ENCODE measurements at places on chromosomes 16 and 17. TPM values are rescaled to one million over a fixed set of nuclear protein-coding genes. Genes with fewer than 3 reads are reported as not detected.

- peaks cover 45% of the 10 kb centered on the region for H3K4me1 ChIP-seq
- H3K4me3 ChIP-seq = no peak overlapping the region
- no peaks in the 10 kb centered on the region for H3K27me3 ChIP-seq
Observed at GRCh38 chr17:1078831-1079561, 82.1 kb downstream of the TIMM22 start.

GRCh38 chr17:61150686-61151299 lies 248.8 kb upstream of the TBX2 start:
- no peak for DNase-seq
- H3K36me3 ChIP-seq = no peaks in the 10 kb centered on the region
- no peaks in the 10 kb centered on the region for H3K27me3 ChIP-seq
- H3K27ac ChIP-seq = no peak overlapping the region
- H3K4me3 ChIP-seq = no peak overlapping the region
- H3K4me1 ChIP-seq = no peaks in the 10 kb centered on the region

Gene CTRB2
- total RNA-seq = 0.43 TPM

- DNase-seq = no peak
- peaks cover 12% of the 10 kb centered on the region for H3K4me1 ChIP-seq
- H3K27me3 ChIP-seq = no peaks in the 10 kb centered on the region
- no peaks in the 10 kb centered on the region for H3K36me3 ChIP-seq
- H3K27ac ChIP-seq = no peak overlapping the region
Observed at GRCh38 chr17:20927308-20927977, 115.4 kb downstream of the USP22 start.

- H3K27me3 ChIP-seq = no peaks in the 10 kb centered on the region
- H3K36me3 ChIP-seq = no peaks in the 10 kb centered on the region
- H3K4me3 ChIP-seq = peak overlapping the region; percentile 48
Observed at GRCh38 chr17:21253646-21254441, 634 bp upstream of the NATD1 start.

DNA sequence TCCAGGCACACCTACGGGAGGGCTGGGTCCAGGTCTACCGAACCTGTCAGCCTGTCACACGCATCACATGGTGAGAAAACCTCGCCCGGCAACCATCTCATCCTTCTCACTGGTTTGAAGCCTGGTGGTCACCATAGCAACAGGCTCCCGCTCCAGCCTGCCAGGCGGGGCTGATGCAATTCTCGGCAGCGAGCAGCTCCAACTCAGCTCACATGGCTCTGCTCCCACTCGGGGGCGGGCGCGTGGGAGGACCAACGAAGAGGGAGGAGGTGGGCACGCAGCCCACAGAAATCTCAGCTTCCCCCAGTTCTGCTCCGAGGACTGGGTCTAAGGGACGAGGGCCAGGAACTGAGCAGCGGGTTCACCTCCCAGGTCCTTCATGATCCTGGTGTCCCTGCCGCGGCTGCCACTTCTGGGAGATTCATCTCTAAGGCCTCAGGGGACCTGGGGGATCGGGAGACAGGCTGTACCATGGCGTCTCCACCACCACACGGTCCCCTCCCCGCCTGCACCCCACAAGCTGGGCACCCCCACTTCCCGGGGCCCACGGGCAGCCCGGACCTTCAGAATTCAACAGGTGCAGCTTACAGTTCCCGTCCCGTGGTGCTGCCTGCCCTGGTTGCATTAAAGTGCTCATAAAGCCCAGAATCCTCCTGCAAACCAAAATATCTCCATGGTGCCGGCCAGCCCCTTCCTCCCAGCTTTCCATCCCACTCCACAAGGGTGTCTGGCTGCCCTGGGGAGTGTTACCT lies 25.8 kb downstream of the ABR start:
- H3K27me3 ChIP-seq = no peaks in the 10 kb centered on the region
- H3K27ac ChIP-seq = no peak overlapping the region
- no peak overlapping the region for H3K4me3 ChIP-seq
- H3K36me3 ChIP-seq = no peaks in the 10 kb centered on the region
- DNase-seq = peak; percentile 58
- H3K4me1 ChIP-seq = peaks cover 3% of the 10 kb centered on the region

DNA sequence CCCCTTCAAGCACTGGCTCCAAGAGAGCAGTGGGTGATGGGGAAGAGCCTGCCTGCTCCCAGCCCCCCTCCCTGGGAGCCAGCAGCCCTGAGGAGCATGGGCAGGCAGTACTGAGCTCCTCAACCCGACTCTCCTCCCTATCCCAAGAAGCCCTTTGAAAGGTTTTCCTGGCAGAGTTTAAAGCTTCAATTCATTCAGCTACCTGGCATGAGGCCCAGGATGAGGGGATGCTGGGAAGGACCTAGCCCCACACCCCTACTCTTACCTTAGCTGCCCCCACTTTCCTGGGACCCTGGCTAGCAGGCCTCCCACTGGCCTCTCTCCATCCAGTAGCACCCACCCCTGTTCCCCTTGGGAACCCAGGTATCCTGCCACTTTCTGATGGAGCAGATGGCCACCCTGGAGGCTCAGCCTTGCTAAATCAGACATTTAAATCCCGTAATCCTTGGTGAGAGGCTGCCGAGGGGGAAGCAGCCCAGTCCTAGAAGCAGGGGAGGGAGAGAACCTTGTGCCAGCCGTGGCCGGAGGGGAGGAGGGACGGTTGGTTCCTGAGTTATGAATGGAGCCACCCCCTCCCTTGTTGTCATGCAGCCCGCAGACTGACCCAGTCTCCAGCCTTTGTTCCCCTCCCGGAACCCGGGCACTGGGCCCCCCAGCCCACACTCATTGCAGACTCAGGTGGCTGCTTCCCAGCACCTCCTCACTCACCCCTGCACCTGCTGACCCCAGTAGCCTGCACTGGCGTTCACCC lies 17.1 kb downstream of the ATP1B2 start:
- H3K27me3 ChIP-seq = no peaks in the 10 kb centered on the region
- no peak overlapping the region for H3K27ac ChIP-seq
- peaks cover 13% of the 10 kb centered on the region for H3K36me3 ChIP-seq

Gene IRX3
- total RNA-seq = 0.75 TPM

Gene KRTAP17-1
- not detected for total RNA-seq

Gene MYH2
- total RNA-seq = 0.02 TPM

DNA sequence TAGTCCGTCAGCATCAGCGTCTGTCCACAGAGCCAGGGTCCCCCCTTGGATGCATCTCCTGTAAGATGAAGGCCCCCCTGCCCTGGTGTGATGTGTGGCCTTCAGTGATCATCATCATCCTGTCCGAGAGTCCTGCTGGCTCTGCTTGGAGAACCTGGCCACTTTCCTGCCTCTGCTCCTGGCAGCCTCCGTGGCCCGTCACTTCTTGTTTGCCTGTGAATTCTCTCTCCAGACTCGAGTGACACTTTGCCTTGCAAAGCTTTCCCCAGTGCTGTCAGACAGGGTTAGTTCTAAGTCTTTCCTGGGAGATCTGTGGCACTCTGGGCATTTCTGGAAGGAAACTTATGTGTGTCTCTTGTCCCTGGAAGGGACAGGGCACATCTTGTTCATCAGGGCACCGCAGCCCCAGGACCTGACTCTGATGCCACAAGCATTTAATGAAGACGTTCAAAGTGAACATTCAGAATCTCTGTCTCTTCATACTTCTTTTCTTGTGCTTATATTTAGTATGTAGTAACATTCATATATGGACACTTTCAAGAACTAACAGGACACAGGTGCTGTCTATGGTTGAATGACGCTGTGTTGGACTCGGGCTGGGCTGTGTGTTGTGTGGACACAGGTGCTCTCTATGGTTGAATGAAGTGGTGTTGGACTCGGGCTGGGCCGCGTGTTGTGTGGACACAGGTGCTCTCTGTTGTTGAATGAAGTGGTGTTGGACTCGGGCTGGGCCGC lies 68.5 kb downstream of the RPTOR start:
- H3K4me3 ChIP-seq = no peak overlapping the region
- H3K27me3 ChIP-seq = no peaks in the 10 kb centered on the region
- H3K36me3 ChIP-seq = no peaks in the 10 kb centered on the region
- H3K27ac ChIP-seq = no peak overlapping the region

Gene NGFR
- 0.64 TPM for total RNA-seq

DNA sequence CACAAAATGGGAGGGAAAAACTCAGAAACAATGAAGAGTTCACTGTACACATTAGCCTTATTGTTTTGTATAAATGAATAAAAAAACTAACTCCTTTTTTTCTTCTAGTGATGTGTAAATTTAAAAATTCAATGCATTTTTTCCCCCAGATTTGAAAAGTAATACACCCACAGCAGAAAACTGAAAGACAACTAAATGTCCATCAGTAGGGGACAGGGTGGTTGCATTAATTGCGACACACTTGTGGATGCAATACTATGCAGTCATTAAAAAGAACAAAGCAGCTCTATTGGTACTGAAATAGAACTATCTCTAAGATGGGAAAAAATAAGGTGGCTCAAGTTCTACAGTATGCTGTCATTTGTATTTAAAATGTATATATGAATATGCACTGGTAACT lies 13.7 kb upstream of the WIPI1 start:
- no peak for DNase-seq
- H3K4me3 ChIP-seq = no peak overlapping the region
- H3K36me3 ChIP-seq = no peaks in the 10 kb centered on the region
- peaks cover 2% of the 10 kb centered on the region for H3K27me3 ChIP-seq
- no peak overlapping the region for H3K27ac ChIP-seq

Gene C17orf78
- not detected for total RNA-seq

GRCh38 chr16:88013091-88013609 lies 61.9 kb downstream of the BANP start:
- DNase-seq = no peak
- no peaks in the 10 kb centered on the region for H3K27me3 ChIP-seq
- H3K27ac ChIP-seq = no peak overlapping the region
- H3K36me3 ChIP-seq = no peaks in the 10 kb centered on the region
- H3K4me1 ChIP-seq = peaks cover 22% of the 10 kb centered on the region

DNA sequence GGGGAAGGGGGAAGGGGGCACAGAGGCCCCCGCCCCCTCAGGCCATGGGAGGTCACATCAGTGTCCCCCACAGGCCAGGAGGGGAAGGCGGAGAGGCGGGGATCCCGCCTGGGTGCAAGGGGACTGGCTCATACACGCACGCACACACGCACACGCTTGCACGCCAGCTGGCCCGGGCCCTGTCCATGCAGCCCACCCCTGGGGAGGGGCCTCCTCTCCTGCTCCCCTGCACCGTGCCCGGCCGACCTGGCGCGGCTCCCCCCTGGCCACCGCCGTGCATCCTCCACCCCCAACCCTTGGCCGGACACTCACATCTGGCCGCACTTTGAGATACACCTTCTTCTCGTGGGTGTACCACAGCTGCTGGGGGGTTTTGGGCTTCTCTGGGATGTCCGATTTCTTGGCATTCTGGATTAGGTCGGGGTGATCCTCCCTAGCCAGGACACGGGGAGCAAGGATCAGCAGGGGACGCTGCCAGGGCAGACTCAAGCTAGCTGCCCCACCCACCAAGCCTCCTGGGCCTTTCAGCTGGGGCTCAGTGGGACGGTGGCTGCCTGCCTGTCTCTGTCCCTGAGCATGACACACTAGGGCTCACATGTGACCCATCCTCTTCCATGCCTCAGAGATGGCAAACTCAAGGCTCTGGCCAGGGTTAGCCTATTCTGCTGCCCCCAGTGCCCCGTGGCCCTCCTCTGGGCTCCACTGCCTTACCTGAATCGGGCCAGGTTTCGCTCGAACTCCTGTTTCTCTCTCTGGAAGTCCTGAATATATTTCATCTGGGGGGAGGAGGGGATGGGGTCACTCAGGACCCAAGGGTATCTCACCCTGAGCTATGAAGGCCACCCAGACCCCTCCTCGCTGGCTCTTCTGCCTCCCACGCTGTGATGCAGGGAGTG lies 6.7 kb downstream of the UBTF start:
- H3K36me3 ChIP-seq = peaks cover 42% of the 10 kb centered on the region
- H3K27ac ChIP-seq = no peak overlapping the region
- H3K4me1 ChIP-seq = peaks cover 25% of the 10 kb centered on the region

GRCh38 chr16:50498431-50499155 lies 49.6 kb upstream of the NKD1 start:
- no peak overlapping the region for H3K4me3 ChIP-seq
- H3K27me3 ChIP-seq = no peaks in the 10 kb centered on the region
- H3K27ac ChIP-seq = no peak overlapping the region
- H3K36me3 ChIP-seq = no peaks in the 10 kb centered on the region

DNA sequence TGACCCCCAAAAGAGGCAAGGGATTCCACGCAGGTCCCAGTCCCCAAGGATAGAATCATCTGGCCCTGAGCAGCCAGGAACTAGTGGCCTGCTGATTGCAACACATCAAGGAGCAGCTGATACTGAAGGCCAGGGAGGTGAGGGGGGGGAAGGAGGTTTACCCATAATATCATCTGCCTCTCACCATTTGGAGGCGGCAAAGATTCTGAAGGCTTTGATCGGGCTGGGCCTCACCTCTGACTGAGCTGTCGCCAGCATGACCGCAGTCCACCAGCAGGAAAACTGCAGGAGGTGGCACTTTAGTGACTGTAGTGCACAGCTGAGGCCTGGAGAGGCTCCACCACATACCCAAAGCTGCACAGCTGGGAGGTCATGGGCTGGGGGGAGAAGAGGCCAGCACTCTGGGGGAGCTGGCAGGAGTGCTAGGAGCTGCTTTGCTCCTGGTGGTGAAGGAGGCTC lies 20.5 kb upstream of the ITGA3 start:
- H3K4me3 ChIP-seq = no peak overlapping the region
- no peak for DNase-seq
- peaks cover 22% of the 10 kb centered on the region for H3K4me1 ChIP-seq
- H3K36me3 ChIP-seq = no peaks in the 10 kb centered on the region
- no peak overlapping the region for H3K27ac ChIP-seq
- H3K27me3 ChIP-seq = no peaks in the 10 kb centered on the region

DNA sequence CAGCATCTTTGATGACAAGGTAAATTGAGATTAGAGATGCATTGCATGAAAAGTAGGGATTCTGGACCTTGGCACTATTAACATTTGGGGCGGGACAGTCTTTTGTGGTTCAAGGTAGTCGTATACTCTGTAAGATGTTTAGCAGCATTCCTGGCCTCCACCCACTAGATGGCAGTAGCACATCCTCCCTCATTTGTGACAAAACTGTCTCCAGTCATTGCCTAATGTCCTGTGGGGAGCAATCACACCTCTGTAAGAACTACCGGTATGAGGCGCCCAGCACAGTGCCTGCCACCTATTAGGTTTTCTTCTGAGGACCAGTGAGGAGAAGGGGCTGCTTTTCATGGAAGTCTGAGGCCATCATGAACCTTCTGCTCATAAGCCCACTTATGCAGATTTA lies 180.8 kb downstream of the RBFOX1 start:
- H3K27ac ChIP-seq = no peak overlapping the region
- DNase-seq = no peak
- H3K4me1 ChIP-seq = no peaks in the 10 kb centered on the region
- no peak overlapping the region for H3K4me3 ChIP-seq

DNA sequence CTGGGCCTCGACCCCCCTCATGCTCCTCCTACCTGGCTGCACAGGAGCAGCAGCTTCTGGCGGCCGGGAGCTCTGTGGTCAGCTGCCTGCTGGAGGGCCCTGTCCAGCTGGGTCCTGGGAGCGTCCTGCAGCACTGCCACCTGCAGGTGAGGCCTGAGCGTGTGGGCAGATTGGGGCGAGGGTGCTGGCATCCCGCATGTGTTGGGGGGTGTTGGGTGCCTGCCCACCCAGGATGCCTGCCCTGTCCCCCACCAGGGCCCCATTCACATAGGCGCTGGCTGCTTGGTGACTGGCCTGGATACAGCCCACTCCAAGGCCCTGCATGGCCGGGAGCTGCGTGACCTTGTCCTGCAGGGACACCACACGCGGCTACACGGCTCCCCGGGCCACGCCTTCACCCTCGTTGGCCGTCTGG lies 16.5 kb downstream of the FCSK start:
- no peak overlapping the region for H3K4me3 ChIP-seq
- no peaks in the 10 kb centered on the region for H3K4me1 ChIP-seq
- no peaks in the 10 kb centered on the region for H3K36me3 ChIP-seq
- H3K27ac ChIP-seq = no peak overlapping the region
- H3K27me3 ChIP-seq = no peaks in the 10 kb centered on the region

Gene CFAP52
- total RNA-seq = not detected

Gene CHRNE
- 0.43 TPM for total RNA-seq

GRCh38 chr17:45855691-45856336 lies 11.1 kb downstream of the SPPL2C start:
- H3K4me3 ChIP-seq = no peak overlapping the region
- DNase-seq = no peak
- H3K27me3 ChIP-seq = peaks cover 6% of the 10 kb centered on the region
- H3K27ac ChIP-seq = no peak overlapping the region
- no peaks in the 10 kb centered on the region for H3K4me1 ChIP-seq
- no peaks in the 10 kb centered on the region for H3K36me3 ChIP-seq

All from astrocyte (in vitro differentiated cells and primary cell).